ENCODE measurements at places on chromosomes 1 and 21. TPM values are rescaled to one million over a fixed set of nuclear protein-coding genes. Genes with fewer than 3 reads are reported as not detected.

DNA sequence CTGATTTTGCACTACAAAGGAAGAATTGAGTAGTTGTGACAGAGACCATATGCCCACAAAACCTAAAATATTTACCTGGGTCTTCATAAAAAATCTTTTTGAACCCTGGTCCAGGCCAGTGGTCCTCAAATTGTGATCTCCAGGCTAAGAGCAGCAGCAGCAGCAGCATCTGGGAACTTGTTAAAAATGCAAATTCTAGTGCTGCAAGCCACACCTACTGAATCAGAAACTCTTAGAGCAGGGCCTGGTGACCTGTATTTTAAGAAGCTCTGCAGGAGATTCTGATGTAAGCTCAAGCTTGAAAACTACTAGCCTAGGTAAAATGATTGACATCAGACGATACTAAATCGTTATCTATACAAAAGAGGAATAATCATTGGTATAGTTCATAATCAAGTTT lies 112.2 kb downstream of the LRRC7 start:
- DNase-seq, result no peak

- no peak for DNase-seq
Measured at GRCh38 chr1:102083192-102083591, 86.5 kb upstream of the OLFM3 start.

DNA sequence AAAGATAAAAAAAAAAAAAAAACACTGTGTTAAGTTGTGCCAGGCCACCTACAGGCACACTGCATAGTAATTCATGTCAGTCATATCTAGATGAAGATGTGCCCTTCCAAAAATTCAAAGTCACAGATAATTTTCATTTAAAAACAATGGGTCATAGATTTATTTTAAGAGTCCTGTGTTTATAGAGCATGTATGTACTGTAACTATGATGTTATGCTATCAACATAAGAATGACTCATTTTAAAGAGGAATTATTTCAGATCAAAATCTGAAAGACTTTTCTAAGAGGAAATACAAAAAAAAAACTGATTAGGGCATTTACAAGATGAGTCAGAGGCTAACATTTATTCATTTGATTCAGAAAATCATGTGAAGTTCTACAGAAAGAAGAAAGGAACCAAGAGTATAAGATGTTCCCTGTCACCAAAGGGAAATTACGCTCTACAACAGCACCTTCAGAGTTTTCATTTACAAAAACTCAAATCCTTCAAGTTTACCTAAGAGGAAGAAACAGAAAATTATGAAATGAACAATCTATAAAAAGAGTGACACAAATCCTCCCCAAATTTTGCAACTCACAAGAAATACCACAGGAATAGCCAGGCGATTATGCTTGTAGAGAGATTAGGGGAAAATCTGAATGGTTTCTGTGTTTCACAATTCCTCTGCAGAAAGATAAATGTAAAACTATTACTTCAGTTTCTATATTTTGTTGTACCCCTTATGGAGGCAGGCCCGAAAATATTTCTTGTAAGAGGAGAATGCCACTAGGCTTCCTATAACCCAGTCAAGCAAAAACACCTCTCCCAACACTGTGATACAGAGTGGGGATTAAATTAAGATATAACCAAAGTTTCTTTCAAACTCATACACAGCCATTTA lies 13.8 kb downstream of the TP53BP2 start:
- DNase-seq, result no peak

The NCAM2 gene
- total RNA-seq, result 7.1 TPM

The EDARADD gene
- 3.0 TPM for total RNA-seq

The TEDDM1 gene
- not detected for total RNA-seq

The ZFP69B gene
- total RNA-seq, result 3.5 TPM

The RGS16 gene
- total RNA-seq, result 7.9 TPM
